ENCODE measurements at places on chromosomes 2 and 18. TPM values are rescaled to one million over a fixed set of nuclear protein-coding genes. Genes with fewer than 3 reads are reported as not detected.

DNA sequence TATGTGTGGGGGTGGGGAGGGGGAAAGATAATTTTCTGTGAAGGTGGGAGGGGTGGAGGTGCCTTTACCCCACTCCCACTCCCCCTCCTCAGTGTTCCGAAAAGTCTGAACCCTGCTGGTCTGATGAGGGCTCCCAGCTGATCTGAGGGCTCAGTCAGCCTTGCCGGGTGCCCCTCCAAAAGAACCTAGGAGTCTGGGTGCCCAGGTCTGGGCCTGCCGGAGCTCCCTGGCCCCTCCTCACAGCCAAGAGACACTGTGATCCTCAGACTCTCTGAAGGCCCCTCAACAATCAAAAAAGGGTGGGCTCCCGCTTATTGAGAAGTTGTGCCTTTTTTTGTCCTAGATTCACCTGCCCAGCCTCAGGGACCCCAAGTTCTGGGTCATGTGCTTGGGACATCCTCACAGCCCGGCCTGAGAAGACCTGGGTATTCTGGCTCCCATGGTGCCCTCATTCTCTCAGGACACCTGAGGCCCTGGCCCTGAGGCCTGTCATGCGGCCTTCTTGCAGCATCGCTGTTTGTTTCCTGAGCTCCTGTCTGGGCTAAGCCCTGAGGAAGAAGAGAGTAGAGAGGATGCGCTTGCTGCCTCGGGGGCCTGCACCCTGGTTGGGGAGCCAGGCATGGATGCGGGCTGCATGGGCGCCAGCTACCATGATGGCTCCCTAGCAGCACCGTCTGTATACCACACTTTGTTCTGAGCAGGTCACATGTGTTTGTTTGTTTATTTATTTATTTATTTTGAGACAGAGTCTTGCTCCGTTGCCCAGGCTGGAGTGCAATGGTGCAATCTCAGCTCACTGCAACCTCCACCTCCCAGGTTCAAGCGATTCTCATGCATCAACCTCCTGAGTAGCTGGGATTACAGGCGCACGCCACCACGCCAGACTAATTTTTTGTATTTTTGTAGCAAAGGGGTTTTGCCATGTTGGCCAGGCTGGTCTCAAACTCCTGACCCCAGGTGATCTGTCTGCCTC lies 44.0 kb downstream of the SDC1 start:
- no peak for DNase-seq

DNA sequence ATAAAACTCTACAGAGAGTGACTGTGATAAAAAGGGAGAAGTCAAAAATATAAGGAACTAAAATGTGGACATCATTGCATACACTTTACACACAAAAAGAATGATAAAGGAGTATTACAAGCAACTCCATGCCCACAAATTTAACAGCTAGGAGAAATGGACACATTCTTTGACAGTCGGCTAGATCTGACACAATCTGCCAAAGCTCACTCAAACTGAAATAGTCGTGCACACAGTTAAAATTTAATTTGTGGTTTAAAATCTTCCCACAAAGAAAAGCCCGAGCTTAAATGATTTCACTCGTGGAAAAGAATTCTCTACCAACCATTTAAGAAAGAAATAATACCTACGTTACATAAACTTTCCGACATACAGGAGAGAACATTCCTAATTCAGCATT lies 132.4 kb downstream of the ZAP70 start:
- no peak for DNase-seq

TEX44 gene
- not detected for total RNA-seq

SERPINB10 gene
- total RNA-seq = not detected

GRCh38 chr18:56992777-56993176 lies 154.1 kb upstream of the BOD1L2 start:
- DNase-seq = no peak
